ENCODE measurements at places on chromosomes 5 and 9. TPM values are rescaled to one million over a fixed set of nuclear protein-coding genes. Genes with fewer than 3 reads are reported as not detected.

The TRIM23 gene
- total RNA-seq, result 25.6 TPM

The TMEFF1 gene
- 0.69 TPM for total RNA-seq

The PCDHB10 gene
- total RNA-seq, result not detected

The SLC46A2 gene
- total RNA-seq, result not detected

The GABRA6 gene
- not detected for total RNA-seq

The PFN3 gene
- total RNA-seq, result not detected

The RASGRF2 gene
- under 0.01 TPM for total RNA-seq

The PAPPA gene
- 0.31 TPM for total RNA-seq

The OSMR gene
- 28.0 TPM for total RNA-seq

The C9orf43 gene
- total RNA-seq, result 1.7 TPM

The FAM163B gene
- not detected for total RNA-seq

The SLCO6A1 gene
- not detected for total RNA-seq

The MAN2A1 gene
- 57.4 TPM for total RNA-seq

The GEMIN5 gene
- 27.3 TPM for total RNA-seq

The FAM53C gene
- total RNA-seq, result 53.3 TPM

The NME5 gene
- total RNA-seq, result 9.1 TPM

The SPATA31C2 gene
- total RNA-seq, result not detected

The PCAT7 gene
- total RNA-seq, result under 0.01 TPM

The PCDHA9 gene
- total RNA-seq, result under 0.01 TPM

The KLF4 gene
- 1.7 TPM for total RNA-seq

The MARCOL gene
- total RNA-seq, result not detected

The CAMK4 gene
- total RNA-seq, result 0.46 TPM

The PKD2L2 gene
- total RNA-seq, result not detected

The AGTPBP1 gene
- 23.3 TPM for total RNA-seq

The SMIM32 gene
- not detected for total RNA-seq

The ADRA1B gene
- total RNA-seq, result 5.8 TPM

The BAAT gene
- under 0.01 TPM for total RNA-seq

The F2RL2 gene
- total RNA-seq, result not detected

The CCL27 gene
- total RNA-seq, result not detected

The PCSK1 gene
- total RNA-seq, result 1.00 TPM

The TMEM174 gene
- not detected for total RNA-seq

The RANBP3L gene
- total RNA-seq, result not detected

The SPINK7 gene
- not detected for total RNA-seq

The URM1 gene
- total RNA-seq, result 33.7 TPM

The ANKRD31 gene
- 0.36 TPM for total RNA-seq

The PCDHB7 gene
- under 0.01 TPM for total RNA-seq

The SELENOP gene
- total RNA-seq, result not detected

The PIP5KL1 gene
- total RNA-seq, result 0.33 TPM

Measured in melanocyte of skin (primary cell).